ENCODE measurements at places on chromosomes 6 and 20.

- DNase-seq = peak; percentile 38
These were observed 30.8 kb downstream of the FBXO5 start for GRCh38 chr6:152952045-152952444.

DNA sequence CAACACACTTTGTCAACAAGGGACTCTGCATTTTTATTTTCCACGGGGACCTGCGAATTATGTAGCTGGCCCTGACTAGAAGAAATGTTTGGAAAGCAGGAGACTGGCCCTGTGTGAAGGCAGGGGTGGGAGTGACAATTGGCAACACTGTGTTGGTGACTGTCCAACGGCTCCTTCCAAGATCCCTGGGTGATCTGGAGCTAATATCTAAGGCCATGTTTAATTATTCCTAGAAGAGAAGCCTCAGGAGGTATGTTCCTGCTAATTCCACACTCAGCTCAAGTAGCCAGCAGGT, 13.7 kb downstream of the SLC22A23 start:
- DNase-seq = no peak

- no peak for DNase-seq
These were observed 389.6 kb upstream of the JAG1 start for GRCh38 chr20:11063444-11063843.

DNA sequence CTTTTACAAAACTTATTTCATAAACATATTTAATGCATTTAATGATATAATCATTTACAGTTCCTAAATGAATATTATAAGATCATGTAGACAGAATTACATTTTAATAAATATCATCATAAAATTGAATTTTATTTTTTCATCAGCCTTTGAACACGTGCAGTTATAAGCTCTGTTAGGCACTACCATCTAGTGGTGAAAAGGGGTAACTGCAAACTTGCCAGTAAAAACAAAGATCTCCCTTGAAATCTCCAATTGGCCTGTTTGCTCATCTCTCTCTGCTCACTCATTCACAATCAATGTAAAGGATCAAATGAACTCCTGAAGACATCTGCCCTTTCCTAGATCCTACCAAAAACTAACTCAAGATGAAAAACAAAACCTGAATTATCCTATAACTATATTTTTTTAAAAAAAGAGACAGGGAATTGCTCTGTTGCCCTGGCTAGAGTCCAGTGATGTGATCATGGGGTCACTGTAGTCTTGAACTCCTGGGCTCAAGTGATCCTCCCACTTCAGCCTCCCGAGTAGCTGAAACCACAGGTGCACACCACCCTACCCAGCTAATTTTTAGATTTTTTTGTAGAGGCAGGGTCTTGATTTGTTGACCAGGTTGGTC, 31.7 kb downstream of the SAMHD1 start:
- DNase-seq = peak; percentile 59

GRCh38 chr6:168030218-168030746, 32.8 kb downstream of the KIF25 start:
- no peak for DNase-seq

DNA sequence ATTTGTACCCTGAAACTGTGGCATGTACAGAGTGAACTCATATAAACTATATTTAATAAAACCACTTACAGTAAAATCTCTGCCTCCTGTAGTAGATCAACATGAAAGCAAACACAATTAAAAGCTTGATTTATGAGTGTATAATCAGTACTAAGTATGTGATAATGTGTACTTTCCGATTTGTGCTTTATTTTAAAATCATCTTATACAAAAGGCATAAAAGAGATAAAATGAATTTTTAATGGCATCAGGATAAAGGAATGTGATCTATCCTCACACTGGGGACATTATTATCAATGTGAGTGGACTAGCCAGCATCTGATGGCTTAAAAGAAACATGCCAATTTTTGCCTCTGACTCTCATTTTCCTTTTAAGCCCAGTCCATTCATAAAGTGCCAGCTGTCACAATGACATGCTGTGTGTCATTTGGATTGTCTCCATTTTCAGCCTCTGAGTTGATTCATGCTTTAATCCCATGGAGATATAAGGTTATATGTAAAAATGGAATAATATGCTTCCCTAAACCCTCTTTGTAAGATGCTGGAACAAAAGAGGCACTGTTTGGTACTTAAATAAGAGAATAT, 831.6 kb upstream of the EYS start:
- DNase-seq = peak; percentile 2

GRCh38 chr20:38673725-38674091, 50.6 kb upstream of the SLC32A1 start:
- DNase-seq = no peak

DNA sequence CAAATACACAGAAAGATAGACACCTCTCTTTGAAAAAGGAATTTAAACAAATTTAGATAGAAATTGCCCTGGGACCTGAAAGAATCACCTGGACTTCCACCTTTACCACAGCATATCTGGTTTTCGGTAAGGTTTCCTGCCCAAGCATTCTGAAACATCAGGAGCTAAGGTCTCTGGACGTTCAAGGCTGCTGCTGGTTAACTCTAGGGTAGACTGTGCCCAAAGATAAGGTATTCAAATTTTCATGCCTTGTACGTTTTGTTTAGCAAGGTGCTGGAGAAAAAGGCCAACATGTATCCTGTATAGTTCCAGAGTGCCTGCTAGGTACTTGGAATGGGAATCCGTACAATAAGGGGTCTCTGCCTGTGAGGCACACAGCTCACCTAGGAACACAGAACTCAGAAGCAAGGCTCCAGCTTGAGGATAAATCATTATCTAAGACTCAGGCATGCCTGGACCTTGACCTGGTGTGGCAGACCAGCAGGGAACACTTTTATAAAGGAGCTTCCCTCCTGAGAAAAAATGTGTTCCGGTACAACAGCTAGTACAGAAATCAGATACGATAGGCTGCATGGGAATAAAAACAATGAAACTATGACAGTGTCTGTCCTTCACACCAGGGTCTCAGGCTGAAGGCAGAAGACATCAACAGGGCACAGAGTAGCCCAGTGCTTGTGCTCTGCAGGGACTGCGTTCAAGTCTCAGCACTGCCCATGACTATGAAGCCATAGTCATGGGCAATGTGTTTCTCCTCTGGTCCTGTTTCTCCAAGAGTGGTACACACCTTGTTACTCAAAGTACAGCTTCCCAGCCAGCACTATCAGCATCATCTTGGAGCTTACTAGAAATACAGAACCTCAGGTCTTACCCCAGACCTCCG, 70.4 kb downstream of the METTL24 start:
- DNase-seq = no peak

- peak; percentile 64 for DNase-seq
These were observed 18.3 kb upstream of the RANBP9 start for GRCh38 chr6:13729891-13730290.

DNA sequence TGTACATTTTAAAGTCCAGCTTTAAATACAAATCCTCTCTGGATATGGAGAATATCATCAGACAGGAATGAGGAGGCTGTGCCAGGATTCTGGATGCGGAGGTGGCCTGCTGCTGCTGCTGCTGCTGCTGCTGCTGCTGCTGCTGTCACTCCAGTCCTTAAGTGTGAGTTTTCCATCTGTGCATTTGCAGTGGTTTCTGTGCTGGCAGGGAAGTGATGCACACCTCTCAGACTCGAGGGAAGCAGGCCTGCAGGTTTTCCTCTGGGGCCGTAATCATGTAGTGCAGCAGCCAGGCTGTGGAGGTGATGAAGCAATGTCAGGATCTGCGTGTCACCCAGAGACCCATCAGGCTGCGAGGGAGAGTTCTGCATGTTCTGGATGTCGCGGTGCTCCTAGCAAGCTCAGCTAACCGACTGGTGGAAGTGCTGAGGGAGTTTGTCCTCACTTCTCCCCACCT, 32.0 kb downstream of the CFAP61 start:
- no peak for DNase-seq

DNA sequence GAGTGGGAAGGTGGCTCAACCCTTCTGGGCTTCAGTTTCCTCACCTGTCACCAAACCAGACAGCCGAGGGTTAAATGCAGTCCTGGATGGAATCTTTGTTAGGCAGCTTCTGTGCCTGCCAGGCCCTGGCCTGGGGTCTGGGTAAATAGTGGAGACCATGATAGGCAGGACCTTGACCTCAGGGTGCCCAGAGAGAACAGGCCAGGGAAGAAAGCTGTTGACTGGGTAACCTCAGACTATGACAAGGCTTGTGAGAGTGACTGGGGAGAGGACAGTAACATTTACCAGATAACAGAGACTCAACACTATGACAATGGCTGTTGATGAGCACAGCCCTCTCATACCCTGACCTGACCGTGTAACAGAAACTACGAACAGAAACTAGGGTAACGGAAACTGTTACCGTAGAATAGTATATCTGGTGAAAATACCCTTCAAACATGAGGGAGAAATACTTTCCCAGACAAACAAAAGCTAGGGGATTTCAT, 218.3 kb downstream of the PREX1 start:
- no peak for DNase-seq

- DNase-seq = no peak
These were observed 73.3 kb downstream of the MRPL14 start for GRCh38 chr6:44053760-44054556.

GRCh38 chr20:55488593-55488992, 516.7 kb downstream of the CBLN4 start:
- no peak for DNase-seq

DNA sequence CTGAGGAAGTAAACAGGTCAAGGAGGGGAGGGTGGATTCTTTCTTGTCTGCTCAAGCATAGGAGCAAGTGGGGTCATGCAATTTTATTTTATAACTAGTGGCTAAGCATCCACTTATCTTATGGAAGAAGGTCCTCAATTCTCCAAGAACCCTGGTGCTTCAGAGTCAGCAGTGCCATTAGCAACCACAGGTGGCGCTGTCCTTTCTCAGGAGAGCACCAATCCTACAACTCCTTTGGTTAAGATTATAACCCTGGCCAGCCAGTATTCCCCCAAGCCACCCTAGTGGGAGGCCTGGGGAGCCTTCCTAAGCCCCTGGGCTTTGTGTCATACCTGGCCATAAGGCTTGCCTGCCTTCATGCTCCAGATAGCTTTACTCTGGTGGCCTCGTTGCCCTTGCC, 60.7 kb downstream of the PCSK2 start:
- no peak for DNase-seq

DNA sequence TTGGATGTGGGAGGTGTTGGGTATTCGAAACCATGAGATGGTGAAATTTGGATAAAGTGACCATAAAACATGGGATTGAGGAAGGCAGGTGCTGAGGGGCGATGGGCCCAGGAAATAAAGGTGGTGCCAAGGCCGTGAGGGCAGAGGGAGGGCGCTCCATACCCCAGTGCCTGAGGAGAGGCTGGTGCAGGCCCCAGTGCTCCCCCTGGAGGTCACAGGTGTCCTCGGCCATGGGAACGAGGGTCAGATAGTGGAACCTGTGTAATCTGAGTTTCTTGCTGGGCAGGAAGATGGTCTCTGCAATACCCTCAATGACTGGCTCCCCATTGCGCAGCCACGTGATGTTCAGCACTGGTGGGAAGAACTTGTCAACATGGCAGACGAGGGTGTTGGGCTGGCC, 16.2 kb downstream of the HLA-DPB1 start:
- DNase-seq = peak; percentile 26

DNA sequence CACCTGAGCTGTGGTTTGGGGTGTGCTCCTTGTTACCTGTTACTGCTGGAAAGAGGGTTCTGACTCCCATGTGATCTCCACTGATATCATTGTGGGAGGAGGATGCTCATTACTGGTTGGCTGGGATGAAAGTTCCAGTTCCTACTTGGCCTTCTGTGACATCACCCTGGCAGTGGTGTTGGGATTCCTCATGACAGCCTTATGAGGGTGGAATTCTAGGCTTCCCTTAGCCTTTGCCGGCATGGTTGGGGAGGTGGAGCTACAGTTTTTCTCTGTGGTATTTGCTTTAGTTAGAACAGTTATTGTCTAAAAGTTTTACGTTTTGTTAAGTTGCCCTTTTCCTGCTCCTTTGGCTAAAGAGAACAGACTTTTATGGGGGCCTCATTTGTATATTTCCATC, 112.1 kb downstream of the AFG1L start:
- no peak for DNase-seq

DNA sequence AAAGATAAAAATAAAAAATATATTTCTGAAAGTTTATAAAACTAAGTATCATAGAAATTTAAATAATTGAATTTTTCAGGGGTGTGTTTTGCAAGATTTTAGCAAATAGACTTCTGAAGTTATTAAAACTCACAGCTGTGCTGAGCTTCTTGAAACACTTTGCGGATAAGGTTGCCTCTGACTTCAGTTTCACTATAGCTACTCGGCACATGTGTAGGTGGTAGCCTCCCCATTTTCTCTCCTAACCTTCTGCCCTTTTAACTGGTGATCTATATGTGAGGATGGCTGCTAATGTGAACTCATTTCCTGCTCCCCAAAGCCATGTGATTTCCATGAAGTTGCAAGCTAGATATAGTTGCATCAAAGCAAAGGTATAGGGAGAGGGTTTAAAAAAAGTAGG, 129.3 kb upstream of the STMND1 start:
- no peak for DNase-seq

DNA sequence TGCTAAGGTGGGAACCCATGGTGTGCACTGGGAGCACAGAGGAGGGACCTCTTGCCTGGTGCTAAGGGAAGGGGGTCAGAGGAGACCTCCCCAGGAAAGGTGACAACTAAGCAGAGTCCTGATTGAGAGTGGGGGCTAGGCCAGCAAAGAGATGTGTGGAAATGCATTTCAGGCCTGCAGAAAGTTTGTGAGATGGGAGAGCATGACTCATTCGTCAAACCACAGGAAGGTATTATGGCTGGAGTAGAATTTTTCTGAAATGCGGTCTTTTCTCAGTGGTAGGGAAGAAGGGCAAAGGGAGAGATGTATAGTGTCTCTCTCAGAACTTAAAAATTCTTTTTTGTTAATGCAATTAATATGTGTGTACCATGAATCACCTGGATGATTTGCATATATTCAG, 23.6 kb upstream of the EDN1 start:
- peak; percentile 26 for DNase-seq

GRCh38 chr6:141153563-141153962, 979.2 kb upstream of the GJE1 start:
- no peak for DNase-seq

DNA sequence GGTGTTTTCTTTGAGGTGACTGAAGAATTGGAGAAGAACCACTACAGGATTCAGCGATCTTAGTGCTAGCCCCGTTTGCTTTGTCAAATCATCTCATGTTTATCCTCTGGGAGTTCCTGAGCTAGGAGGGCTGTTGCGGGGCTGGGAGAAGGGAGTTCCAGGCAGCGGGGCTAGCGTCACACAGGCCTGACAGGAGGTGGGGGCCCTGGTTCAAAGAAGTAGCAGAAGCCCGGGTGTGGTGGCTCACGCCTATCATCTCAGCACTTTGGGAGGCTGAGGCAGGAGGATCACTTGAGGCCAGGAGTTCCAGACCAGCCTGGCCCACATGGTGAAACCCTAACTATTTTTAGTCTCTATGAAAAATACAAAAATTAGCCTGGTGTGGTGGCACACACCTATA, 33.2 kb upstream of the SULF2 start:
- DNase-seq = no peak

DNA sequence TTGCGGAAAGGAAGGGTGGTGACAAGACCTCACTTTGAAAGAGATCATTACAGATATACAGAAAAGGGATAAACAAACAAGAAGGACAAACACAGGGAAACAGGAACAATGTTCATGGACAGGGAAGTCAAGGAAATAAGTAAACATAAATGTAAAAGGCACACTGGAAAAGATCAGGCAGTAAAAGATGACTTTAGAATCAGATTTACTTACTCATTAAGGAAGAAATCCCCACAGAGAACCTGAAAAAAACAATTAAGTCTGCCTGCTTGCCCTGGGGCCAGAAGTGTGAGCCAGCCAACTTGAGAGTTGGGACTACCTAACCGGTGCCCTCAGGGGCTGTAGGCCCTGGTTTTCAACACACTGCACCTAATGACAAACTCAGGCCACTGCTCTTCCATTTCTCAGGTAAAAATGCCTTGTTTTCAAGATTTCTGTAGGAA, 1.7 kb downstream of the APMAP start:
- no peak for DNase-seq

Data from AG08396 (cell line).